NCI-H2081 (cell line): ENCODE measurements at places on chromosomes 5 and 9.

- DNase-seq: no peak
Measured at GRCh38 chr5:72383280-72383679, 63.1 kb downstream of the PTCD2 start.

GRCh38 chr9:93236541-93237206 is 52.7 kb downstream of the WNK2 start:
- no peak for DNase-seq

DNA sequence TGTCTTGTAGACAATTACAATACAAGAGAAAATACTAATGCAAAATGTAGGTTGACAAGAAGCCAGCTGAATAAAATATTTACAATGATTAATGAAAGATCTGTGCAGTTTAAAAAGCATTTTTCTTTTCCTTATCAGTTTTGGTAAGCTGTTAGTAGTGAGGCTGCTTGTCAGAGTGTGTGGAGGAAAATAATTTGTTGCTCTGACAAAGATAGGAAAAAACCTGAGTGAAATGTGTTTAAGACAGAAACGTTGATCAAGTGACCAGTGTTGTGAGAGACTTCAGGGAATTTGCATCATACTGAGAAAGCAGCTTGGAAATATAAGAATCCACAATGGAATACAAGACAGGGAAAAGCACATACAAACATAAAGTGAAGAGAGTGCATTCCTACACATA is 360.3 kb upstream of the CDH18 start:
- no peak for DNase-seq

DNA sequence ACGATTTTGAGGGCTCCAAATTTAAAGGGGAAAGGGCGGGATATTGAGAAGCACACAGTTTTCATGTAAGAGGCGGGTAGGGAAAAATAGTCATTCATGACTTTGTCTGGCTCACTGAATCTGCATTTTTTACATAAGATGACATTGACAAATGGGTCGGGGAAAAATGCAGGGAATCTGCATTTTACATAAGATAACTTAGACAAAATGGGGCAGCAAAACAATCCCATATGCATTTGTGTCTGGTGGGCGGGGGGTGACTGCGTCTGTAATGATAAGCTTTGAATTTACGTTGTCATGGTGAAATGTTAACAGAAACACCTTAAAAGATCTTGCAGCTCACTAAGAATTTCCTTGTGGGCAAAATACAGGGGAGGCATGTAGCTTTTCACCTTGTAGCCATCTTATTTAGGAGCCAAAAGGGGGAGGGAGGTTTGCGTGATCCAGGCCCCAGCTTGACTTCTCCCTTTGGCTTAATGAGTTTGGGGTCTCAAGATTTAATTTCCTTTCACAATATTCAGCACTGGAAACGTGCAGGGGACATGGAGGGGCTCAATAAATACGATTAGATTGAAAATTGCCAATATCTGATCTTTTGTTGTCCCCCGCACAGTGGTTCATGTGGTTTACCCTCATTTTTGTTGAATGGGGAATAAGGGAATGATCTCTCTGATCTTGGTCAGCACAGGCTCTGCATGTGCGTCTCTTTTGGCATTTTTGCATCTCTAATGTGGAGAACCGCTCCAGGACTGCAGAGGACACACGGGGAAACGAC is 41.1 kb upstream of the GADD45G start:
- no peak for DNase-seq

DNA sequence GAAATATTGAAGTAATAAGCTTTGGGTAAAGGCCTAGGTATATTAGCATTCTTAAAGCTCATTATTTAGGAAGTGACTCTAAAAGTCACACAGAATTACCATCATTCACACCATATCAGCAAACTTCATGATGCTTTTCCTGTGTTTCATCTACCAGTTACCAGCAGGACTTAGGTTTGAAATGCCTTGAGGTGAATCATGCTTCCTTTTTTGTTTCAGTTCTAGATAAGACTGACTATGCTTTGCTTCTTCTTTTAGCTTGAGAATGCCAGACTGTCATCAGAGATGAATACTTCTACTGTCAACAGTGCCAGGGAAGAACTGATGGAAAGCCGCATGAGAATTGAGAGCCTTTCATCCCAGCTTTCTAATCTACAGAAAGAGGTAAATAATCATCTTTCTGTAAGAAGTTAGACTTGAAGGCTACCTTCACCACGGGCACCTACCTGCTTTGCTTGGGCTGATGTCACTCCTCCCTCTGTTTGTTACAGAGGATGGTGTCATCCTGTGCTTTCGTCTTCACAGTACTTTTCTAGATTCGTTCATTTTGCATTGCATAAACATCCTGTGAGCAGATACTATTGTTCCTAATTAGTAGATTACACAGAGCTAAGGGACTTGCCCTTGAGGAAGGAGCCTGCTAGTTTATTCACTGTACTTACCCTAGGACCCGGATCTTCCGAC is 34.7 kb downstream of the LMNB1 start:
- no peak for DNase-seq

GRCh38 chr5:102865510-102866236 is 110.6 kb downstream of the PAM start:
- DNase-seq: peak; percentile 33

GRCh38 chr9:124558777-124559470 is 51.7 kb upstream of the NR5A1 start:
- no peak for DNase-seq

DNA sequence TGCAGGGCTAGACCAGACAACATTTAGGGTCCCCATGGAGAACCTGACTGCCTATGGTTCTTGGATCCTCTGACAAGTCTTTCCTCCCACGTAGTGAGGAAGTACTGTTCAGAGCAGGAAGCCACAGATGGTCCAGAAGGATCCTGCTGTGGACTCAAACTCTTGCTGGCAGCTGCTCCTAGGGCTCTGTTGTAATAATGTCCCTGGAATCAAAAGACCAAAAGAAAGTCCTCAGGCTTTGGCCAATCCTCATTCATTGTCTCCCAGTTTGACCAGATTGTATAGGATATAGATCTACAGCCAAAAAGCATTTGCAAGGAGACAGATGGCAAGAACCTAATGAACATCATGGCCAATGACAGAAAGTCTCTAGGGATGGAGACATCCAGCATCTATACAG is 53.9 kb downstream of the SEMA6A start:
- no peak for DNase-seq

DNA sequence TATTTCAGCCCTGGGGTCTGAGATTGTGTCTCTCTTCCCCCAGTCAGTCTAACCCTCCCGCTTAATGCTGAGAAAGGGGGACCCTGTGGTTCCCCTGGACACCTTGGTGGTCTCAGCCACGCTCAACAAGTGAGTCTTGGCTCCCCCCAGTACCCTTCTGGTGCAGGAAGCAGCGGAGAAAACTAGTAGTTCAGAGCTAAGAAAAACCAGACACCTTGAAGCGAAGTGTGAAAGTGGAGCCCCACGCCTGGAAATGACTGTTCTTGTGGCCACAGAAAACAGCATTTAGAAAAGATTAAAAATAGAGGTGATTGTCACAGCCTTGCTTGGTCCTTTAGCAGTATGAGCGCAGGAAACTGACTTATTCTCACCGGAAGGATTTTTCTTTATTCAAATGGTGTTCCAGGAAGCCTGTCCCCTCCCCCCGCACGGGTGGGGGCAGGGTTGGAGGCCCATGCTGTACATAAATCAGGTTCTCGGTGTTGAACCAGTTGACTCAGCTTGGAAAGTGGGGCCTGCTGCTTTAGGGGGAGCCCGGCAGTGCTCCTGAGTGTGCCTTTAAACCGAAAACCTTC is 8.1 kb downstream of the ARPC5L start:
- DNase-seq: peak; percentile 28

DNA sequence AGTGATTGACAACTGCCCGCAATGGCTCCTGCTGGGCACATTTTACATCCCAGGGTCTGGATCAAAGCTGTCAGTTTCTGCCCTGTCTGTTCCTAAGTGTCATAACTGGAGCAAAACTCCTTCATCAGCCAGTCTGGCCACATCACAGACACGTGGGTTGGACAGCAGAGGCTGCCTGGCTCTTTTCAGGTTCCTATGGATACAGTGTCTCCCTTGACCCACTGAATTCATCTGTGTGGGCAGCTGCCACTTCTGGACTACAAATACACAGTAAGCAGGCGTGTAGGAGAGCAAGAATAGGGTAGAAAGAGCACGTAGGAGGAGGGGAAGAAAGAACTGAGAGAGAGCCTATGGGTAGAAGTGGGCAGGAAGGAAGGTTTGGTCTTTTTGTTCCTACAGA is 238.0 kb downstream of the ENC1 start:
- DNase-seq: no peak

DNA sequence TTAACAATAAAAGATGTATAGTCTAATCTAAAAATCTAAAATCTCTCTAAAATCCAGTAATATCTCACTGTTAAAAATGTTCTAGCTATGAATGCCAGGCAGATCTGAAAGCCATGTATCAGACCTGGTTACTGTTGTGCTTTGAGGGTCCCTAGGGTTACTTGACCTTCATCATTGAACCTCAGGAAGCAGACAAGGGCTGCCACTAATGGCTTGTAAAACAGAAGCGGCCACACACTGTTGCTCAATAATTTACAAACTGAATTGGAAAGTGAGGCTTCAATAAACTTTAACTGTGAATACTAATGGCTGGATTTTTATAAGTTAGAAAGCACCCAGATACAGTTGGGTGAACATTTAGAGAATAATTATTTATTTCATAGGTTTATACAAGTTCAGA is 198.0 kb upstream of the RPS23 start:
- no peak for DNase-seq
